Left colon (tissue), 2 donors: ENCODE measurements at places on chromosomes 1 and 21.

DNA sequence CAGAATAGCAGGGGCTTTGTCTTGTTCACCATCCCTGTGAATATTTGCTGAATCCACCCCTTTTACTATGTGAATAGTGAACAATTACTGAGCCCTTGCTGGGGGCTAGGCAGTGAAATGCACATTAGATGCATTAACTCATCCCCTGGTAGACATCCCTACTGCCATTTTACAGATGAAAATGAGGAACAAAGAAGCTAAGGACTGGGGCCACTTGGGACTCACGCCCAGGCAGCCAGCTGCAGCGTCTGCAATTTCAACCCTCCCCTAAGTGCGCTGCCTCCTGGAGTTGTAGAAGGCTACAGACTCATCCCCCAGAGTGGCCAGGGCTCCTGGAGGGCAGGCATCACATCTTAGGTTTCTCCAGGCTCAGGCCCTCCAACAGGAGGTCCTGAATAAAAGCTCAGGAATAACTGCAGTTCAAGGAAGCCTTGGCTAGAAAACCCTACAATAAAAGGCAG is 31.6 kb downstream of the CAPZB start:
- no peak for DNase-seq

DNA sequence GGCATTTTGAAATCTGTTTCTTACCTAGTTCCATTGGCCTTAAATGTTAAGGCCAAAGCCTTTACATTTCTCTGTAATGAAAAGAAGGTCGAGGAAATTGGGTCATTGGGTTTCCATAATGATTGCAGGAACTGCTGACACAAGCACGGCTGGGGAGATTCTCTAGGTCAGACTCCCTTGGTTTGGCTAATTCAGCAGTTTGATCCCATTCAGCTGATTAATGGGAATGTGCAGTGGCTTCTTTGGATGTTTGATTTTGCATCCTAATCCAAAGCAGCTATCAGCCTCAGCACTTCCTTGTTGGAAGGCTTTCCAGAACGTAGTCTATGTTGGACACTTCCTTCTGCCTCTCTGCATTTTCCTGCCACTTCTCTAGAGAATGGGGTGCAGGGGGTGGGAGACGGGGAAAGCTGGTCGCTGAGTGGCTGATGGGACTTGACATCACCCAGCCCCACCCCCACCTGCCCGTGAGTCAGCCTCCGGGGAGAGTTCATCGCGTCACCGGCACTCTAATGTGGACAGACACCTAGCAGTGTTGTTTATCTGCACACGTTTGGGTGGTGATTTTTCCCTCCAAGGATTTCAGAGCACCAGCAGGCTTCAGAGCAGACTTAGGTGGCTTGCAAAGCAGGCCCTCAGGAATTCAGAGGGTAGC is 5.4 kb downstream of the PSEN2 start:
- peak; percentile 82 for DNase-seq

DNA sequence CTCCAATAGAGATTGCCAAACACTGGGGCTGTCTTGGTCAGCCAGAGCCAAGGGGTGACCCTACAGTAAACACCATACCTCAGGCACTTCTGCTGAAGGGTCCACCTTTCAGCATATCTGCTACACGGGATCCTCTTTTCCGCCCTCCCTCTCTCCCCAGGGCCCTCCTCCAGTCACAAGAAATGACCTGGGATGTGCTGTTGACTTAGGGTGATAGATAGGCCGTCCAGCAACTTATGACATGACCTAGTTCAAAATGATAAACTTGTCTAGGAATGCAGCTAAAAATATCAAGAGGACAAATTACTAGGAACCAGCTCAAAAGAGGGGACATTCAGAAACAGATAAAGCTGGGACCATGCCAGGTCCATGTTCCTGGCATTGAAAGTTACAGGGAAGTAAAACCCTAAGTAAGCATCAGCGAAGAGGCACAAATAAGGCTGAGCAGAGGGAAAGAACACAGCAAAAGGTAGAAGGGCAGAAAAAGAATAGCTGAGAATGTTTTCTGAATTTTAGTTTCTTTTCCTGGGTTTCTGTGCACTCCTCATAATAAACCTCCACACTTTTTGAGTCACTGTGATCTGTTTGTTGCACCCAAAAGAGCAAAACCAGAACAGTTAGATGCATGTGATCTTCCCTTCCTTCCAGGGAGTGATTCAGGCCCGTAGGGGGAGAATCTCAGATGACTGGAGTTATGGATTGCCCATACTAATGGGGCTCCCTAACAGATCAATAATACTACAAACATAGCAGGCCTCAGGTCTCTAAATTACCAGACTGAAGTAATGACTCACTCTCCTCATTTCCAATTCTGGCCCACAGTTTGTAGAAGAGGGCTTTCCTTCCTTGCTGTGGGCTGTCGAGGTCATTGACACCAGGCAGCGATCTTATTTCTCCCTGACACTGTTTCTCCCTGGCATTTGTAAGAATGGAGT is 48.9 kb upstream of the F3 start:
- no peak for DNase-seq

DNA sequence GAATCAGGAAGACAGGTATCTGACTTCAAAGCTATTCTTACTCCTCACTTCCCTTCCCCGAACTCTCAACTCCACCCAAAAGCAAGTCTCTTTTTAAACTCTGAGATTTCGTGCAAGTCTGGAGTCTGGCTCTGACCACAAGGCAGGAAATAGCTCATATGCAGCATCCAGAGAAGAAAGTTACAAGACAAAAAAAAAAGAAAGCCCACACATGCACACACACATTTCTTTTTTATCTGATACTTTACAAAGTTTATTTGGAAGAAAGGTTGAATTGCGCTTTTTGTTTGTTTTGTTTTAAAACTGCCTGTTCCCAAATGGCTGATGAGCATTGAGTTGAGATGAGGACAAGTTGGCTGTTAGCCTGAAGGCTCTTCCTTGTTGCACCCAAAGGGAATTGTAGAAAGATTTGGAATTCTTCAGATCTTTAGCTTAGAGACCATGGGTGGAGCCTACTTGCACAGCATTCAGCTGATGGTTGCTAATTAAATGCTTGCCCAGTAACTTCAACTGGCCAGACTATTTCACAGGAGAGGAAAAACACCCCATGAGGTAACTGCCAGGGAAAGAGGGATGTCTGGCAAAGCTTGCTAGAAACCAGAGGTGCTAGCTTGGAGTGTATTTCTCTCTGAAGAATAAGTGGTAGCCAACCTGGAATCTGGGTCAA is 490.3 kb downstream of the TTLL7 start:
- no peak for DNase-seq

DNA sequence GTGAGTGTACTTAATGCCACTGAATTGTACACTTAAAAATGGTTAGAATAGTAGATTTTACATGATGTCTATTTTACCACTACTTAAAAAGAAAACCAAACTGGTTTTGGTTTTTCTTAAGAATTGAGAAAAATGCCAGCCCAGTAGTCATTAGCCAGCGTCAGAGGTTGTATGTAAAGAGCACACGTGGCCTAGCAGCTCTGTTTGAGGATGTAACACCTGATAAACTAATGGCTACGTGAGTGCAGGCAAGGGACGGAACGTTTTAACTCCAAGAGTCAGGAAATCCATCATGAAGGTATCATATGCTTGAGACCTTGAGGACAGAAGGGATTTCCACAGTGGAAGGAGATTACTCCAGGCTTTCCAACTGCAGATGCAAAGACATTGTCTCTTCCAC is 223.7 kb downstream of the MRPL39 start:
- no peak for DNase-seq

DNA sequence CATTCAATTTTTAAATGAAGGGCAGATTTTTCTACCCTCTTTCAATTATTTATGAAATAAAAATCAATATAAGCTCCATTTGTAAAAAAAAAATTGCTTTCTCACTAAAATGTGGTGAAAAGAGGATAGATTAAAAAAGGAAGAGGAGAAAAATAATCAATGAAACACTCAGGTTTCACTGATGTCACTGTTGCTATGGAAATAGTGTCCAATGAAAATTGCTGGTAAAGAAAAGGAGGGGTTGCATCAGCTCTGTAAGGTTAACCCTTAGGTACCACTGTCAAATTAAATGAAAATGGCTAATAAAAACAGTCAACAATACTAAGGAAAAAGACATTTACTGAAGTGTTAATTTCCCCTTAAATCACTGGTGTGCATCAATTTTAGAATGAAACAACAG is 91.6 kb upstream of the TTC39A start:
- no peak for DNase-seq

GRCh38 chr1:65921446-65921845 is 128.8 kb downstream of the PDE4B start:
- no peak for DNase-seq
